Left ventricle myocardium inferior (tissue), 1 donor: ENCODE measurements at places on chromosomes 6 and 20.

DNA sequence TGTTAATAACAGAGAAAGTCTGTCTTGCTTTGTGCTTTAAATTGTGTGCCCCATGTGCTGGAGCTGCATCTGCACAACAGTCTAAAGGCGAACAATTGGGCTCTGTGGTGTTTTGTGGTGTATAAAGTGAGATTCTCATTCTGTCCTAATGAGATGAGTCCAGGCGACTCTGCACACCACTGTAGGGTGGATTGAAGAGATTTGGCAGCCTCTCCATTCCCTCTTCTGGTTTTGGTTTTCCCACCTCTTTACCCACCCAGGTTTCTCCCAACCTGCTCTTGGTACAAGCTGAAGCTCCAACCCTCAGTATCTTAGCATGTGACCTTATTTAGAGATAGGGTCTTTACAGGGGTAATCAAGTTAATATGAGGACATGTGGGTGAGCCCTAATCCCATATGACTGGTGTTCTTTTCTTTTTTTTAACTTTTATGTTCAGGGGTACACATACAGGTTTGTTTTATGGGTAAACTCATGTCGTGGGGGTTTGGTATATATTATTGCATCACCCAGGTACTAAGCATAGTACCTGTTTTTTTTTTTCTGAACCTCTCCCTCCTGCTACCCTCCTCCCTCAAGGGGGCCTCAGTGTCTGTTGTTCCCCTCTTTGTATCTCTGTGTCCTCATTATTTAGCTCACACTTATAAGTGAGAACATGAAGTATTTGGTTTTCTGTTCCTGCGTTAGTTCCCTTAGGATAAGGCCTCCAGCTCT lies 217.6 kb upstream of the DTNBP1 start:
- no peaks in the 10 kb centered on the region for H3K27me3 ChIP-seq
- H3K4me1 ChIP-seq = peaks cover 17% of the 10 kb centered on the region
- H3K36me3 ChIP-seq = no peaks in the 10 kb centered on the region
- DNase-seq = no peak

- no peaks in the 10 kb centered on the region for H3K36me3 ChIP-seq
- DNase-seq = no peak
- no peak overlapping the region for H3K27ac ChIP-seq
- H3K4me3 ChIP-seq = no peak overlapping the region
- H3K4me1 ChIP-seq = no peaks in the 10 kb centered on the region
Measured at GRCh38 chr6:169310983-169311382, 57.3 kb upstream of the THBS2 start.

DNA sequence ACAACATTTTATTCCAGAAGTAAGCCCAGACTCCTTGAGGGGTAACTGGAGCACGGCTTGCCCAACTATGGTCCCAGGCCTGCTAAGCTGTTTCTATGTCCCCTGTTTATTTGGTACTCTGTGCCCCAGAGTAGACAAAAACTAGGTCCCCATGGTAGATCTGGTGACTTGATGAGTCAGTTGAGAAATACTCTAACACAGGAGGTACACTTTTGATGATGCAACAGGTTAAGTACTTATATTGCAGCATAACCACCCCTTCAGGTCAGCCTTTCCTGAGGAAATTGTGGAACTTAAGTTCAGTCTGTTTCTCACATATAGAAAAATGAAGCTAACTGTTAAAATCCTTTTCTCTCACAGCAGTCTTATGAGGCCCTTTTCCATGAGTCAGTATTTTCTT lies 19.6 kb downstream of the TTPAL start:
- DNase-seq = no peak
- H3K27ac ChIP-seq = no peak overlapping the region
- no peaks in the 10 kb centered on the region for H3K27me3 ChIP-seq
- H3K4me3 ChIP-seq = no peak overlapping the region

DNA sequence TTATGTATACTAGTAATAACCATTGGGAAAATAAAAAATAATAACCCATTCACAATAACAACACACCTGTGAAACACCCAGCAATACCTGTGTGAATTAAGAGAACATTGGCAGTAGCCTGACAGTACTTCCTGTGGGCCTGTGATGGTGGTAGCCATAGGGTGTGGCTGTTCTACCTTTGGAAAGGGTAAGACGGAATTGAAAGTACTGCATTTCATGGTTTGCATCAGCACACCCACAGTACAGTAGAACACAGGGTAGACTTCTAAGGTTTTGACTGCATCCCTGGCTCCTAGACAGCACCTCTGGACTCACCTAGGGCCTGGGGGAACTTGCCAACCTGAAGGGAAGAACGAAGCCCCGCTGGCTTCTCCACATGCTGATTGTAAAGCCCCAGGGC lies 279.8 kb downstream of the HTR1B start:
- no peak overlapping the region for H3K27ac ChIP-seq
- no peaks in the 10 kb centered on the region for H3K27me3 ChIP-seq

DNA sequence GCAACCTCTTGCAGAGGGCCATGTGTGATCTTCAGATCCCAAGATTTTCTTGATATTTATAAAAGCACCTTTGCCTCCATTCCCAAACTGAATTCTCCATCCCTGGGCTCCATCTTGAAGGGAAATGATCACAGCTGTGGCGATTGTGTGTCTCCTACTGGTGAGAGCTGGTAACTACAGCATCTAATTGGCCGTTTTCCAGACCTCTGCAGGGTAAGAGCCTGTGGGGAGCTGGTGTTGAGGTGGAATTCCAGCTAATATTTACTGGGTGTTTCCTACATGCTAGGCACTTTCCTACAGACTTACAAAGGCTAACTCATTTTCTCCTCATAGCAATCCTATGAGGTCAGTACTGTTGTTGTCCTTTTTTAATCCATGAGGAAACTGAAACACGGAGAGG lies 59.2 kb upstream of the FNDC1 start:
- peaks cover 27% of the 10 kb centered on the region for H3K4me1 ChIP-seq
- no peaks in the 10 kb centered on the region for H3K27me3 ChIP-seq
- no peak overlapping the region for H3K4me3 ChIP-seq

- no peak overlapping the region for H3K4me3 ChIP-seq
- H3K27me3 ChIP-seq = no peaks in the 10 kb centered on the region
- DNase-seq = no peak
- H3K36me3 ChIP-seq = no peaks in the 10 kb centered on the region
- peaks cover 39% of the 10 kb centered on the region for H3K4me1 ChIP-seq
- peak overlapping the region; percentile 85 for H3K27ac ChIP-seq
Measured at GRCh38 chr20:50048420-50049166, 64.4 kb downstream of the UBE2V1 start.

- peaks cover 16% of the 10 kb centered on the region for H3K4me1 ChIP-seq
- H3K27me3 ChIP-seq = peaks cover 66% of the 10 kb centered on the region
Measured at GRCh38 chr6:37536491-37537190, 36.9 kb upstream of the CCDC167 start.

DNA sequence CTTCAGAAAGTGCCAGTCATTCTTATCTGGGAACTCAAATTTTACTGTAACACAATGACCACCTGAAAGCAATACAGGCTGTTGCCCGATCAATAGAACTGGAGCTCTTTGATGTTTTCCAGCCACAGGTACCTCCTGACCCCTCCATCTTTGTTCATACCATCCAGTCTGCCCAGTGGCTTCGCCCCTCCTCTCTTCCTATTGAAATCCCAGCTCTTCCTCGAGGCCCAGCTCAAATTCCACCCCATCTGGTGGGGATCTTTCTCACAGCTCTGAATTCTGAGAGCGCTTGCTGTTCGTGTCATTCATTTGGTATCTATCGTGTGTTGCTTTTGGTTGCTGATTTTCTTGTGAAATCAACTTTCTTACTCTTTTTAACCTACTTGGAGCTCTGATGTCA lies 87.9 kb upstream of the CNKSR3 start:
- no peak overlapping the region for H3K4me3 ChIP-seq
- no peaks in the 10 kb centered on the region for H3K36me3 ChIP-seq
- no peak overlapping the region for H3K27ac ChIP-seq
- peaks cover 31% of the 10 kb centered on the region for H3K4me1 ChIP-seq
